ENCODE measurements at places on chromosomes 6 and 20.

GRCh38 chr6:106488494-106489370, 128.2 kb downstream of the CRYBG1 start:
- DNase-seq: peak; percentile 83

GRCh38 chr6:2630891-2631571, 119.7 kb downstream of the MYLK4 start:
- DNase-seq: peak; percentile 89

DNA sequence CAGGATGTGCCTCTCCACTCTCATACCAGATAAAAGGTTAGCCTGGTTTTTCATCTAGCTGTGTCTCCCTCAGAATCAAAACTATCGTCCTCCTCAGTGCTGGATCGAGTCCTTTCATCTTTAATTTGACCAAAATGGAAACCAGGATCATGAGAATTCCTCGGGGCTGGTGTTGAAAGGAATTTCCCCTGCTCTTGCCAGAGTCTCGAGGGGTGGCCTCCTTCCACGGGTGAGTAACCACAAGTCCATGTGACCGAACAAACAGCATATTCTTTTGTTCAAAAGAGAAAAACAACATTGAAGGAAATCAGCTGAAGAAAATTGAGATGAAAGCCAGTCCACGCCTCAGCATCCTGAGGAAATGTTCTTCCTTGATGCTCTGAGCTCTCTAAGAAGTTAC, 165.9 kb upstream of the CDYL start:
- DNase-seq: peak; percentile 90

GRCh38 chr6:77837034-77837784, 184.4 kb downstream of the MEI4 start:
- no peak for DNase-seq

DNA sequence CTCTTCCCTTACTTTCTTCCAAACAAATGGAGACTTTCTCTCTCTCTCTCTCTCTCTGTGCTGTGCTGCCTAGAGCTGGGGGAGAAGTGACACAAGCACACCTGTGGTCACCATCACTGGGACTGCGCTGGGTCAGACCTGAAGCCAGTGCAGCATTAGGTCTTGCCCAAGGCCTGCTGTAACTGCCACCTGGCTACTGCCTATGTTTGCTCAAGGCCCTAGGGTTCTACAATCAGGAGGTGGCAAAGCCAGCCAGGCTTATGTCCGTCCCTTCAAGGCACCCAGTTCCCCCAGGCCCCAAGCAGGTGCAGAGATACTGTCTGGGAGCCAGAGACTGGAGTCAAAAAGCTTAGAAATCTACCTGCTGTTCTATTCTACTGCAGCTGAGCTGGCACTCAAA, 49.4 kb upstream of the TOP1 start:
- no peak for DNase-seq

Data from fibroblast of lung (primary cell).